B cell (primary cell): ENCODE measurements at places on chromosomes 12 and 14. TPM values are rescaled to one million over a fixed set of nuclear protein-coding genes. Genes with fewer than 3 reads are reported as not detected.

Gene KERA
- not detected in 2 replicates for total RNA-seq

Gene TPH2
- total RNA-seq: not detected in 2 replicates

- DNase-seq: no peak
Measured at GRCh38 chr12:32877601-32878459, 18.7 kb downstream of the PKP2 start.

GRCh38 chr12:98699586-98699985, 54.5 kb downstream of the APAF1 start:
- DNase-seq: no peak

GRCh38 chr12:79619872-79620562, 70.7 kb downstream of the PAWR start:
- DNase-seq: no peak

Gene RTL1
- not detected in 2 replicates for total RNA-seq

GRCh38 chr12:5907807-5908206, 37.3 kb downstream of the ANO2 start:
- DNase-seq: no peak

Gene CD163
- 1.1 and 2.2 TPM in 2 replicates for total RNA-seq

GRCh38 chr14:29075761-29076160, 309.2 kb downstream of the FOXG1 start:
- no peak for DNase-seq

GRCh38 chr12:5191803-5192538, 148.3 kb downstream of the KCNA5 start:
- DNase-seq: no peak

DNA sequence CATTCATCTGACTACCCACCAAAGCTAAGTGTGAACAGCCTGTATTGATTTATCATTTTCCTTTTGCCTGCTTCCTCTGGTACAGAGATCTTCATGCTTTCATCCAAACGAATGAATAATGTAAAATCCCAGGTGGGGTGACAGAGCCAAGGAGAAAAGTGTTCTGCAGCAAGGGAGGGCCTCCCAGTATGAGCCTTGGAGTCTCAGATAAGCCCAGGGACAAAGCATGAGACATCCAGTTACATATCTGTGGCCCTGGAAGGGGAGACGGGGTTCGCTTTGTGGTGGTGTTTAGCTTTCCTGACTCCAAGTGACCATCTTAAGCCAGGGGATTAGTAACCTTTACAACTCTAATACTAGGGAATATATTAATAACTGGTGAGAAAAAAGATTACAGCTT, 177.1 kb downstream of the ETV6 start:
- no peak for DNase-seq

DNA sequence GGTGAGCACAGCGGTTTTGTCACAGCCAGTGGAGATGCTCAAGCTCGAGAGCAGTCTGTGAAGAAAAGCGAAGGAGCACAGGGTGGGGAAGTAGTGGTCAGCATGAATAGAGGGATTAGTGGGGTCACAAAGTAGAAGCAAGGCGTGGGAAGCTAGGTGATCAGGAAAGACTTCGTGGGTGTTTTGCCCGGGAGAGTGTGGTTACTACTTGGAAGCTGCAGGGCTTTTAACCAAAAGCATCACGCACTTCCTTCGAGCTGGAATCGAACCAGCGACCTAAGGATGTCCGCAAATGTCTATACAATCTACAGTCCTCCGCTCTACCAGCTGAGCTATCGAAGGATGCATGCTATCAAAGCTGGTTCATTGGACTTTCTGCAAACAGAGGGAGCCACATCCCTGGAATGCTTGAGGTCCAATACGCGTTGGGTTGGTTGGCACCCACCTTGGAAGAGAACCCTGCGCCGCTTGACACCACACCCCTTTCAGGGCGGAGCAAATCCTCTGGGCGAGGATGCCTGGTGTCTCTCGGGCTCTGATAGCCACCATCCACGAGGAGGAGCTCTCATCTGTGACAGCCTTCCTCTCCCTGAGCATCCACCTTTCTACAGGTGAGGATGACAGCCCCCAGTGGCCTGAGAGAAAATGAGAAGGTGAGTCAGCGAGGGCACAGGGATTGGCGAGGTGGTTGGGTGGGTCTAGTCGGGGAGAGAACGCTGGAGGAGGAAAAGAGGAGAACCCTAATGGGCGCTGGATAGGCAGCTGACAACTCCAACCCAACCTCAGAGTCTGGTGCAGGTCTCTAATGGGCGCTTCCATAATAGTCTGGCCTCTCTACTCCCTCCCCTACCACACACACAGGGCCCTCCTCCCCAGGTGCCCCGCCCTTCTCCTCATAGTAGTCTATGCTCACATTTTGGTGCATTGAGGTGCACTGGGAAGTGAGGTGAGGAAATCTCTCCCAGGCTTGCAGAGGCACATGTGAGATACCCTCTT, 16.0 kb upstream of the OR6S1 start:
- no peak for DNase-seq

- DNase-seq: no peak
Measured at GRCh38 chr14:34872822-34873588, 2.2 kb downstream of the BAZ1A start.

Gene HOXC11
- not detected in 2 replicates for total RNA-seq

- DNase-seq: no peak
Measured at GRCh38 chr12:65827342-65827741, 3.1 kb downstream of the HMGA2 start.

GRCh38 chr12:8584004-8584403, 28.7 kb downstream of the AICDA start:
- no peak for DNase-seq

Gene AKAP6
- 2.5 and 2.8 TPM in 2 replicates for total RNA-seq

DNA sequence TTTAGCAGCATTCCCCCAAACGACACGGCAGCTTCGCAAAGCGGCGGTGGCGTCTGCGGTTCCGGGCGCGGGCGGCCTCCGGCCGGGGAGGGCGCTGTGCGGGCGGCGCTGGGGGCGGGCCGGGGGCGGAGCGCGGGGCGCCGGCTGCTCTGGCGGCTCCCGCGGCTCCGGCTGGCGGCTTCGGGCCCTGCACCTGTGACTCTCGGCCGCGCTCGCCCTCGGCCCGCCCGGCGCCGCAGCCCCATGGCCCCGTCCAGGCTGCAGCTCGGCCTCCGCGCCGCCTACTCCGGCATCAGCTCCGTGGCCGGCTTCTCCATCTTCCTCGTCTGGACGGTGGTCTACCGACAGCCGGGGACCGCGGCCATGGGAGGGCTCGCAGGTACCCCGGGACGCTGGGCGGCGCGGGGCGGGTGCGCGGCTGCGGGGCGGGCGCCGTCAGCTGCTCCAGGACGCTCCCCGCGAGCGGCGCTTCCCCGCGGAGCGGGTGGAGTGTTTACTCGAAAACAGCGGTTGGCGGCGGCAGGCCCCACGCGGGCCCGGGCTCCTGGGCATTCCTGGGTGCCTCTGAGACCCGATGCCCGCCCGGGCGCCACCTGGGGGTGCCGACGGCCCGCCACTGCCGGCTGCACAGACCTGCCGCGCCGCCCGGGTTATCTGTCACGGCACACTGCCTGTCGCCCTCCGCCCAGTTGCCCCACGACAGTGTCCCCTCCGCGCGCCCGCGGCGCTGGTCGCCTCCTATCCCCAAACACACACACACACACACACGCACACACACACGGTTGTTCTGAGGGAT, at the start of gene SLC48A1:
Gene SLC48A1 (plus strand): TSS at position 177 of the 796 bp plus-strand sequence. CDS start 67 bp downstream, at position 244.
- peak; percentile 88 for DNase-seq

GRCh38 chr14:89900802-89901201, 53.7 kb downstream of the EFCAB11 start:
- DNase-seq: no peak
